ENCODE measurements at places on chromosomes 4 and X.

DNA sequence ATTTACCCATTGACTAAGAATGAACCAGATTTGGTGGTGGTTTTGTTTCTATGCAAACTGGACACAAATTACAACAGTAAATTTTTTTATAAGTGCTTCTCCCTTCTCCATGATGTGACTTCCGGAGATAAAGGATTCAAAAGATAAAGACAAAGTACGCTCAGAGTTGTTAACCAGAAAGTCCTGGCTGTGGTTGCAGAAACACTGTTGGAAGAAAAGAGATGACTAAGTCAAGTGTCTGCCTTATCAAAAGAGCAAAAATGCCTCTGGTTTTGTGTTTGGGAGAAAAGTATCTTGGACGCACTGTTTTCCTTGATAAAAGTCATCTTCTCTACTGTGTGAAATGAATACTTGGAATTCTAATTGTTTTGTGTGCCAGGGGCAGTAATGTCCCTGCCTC is 213.4 kb downstream of the GC start:
- DNase-seq, result no peak

GRCh38 chrX:97009391-97009790 is 125.7 kb downstream of the RPA4 start:
- DNase-seq, result no peak

DNA sequence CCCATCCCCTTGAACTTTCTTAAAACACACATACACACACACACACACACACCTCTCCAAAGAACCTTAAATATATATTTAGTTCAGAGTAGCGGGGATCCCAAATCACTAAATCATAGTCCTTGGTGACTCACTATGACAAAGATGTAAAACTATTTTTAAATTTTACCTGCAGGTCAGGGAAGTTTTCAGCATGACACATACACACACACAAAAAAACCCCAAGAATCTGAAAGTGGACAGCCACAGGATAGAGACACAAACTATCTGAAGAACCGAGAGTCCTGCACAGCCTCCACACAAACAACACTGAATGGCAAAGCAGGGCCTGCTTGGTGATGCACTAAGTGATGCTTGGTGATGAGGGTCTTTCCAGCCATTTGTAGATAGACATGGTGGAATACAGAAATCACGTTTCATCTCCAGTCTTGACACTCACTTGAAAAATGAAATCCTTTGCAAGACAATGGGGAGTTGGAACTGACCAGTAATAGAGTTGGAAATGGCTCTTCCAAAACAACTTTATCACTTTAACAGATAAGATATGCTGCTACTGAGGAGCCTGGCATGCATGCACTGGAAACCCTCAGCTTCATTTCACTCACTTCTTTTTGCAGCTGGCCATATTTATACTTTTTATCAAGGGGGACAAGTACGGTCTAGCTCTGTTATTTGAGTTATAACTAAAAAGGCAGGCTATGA is 307.3 kb downstream of the RAPGEF2 start:
- no peak for DNase-seq

DNA sequence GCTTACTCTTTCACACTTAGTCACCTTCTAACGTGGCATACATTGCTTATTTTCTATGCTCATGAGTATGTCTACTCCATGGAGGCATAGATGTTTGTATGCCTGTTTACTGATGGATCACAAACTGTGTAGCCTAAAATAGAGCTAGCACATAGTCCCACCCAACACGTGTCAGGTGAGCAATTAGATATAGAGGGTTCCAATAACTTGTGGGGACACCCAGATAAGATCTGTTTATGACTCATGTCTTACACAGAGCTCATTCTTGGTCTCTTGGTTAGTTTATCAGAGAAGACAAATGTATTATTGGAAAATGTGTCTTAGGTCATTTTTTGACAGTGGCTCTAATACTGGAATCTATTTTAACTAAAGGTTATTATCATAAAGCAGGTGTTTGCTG is 6.8 kb downstream of the ZFP42 start:
- no peak for DNase-seq

DNA sequence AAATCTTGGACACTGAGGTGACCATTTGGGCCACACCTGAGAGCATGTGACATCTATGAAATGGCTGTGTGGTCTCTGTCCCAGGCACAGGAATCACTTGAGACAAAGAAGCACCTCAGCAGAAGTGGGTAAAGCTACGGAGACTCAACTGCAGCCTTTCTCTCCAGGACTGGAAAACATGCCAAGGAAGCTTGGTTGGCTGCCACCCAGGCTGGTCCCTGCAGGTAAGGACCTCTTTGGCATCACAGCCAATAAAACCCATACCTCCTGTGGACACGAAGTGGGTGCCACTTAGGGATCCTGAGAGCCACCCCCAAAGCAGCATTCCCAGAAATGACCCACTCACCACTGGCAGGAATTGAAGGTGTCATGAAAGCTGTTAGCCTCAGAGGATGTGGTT is 74.6 kb downstream of the LEF1 start:
- no peak for DNase-seq

GRCh38 chrX:130604882-130605281 is 203.1 kb downstream of the RBMX2 start:
- DNase-seq, result no peak

- DNase-seq, result no peak
Observed at GRCh38 chr4:81896936-81897335, 425.2 kb upstream of the RASGEF1B start.

GRCh38 chr4:99855678-99856077 is 38.5 kb downstream of the LAMTOR3 start:
- DNase-seq, result no peak

DNA sequence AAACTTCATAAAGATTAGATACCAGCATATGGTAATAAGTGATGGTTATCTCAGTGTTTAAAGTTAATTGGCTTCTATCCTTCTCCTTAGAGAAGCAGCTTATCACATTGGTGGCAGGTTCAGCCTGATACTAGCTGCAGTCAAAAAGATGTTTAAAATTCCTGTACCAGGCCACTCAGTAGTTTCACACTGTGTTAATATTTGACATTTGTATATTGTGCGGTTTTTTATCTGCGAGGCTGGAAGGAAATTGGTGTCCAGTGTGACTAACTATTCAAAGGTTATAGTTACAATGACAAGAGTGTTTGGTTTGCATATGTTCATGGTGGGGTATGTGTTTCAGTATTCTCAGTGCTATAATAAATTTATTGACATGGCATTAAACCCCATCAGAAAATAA is 27.5 kb upstream of the TBC1D8B start:
- no peak for DNase-seq

DNA sequence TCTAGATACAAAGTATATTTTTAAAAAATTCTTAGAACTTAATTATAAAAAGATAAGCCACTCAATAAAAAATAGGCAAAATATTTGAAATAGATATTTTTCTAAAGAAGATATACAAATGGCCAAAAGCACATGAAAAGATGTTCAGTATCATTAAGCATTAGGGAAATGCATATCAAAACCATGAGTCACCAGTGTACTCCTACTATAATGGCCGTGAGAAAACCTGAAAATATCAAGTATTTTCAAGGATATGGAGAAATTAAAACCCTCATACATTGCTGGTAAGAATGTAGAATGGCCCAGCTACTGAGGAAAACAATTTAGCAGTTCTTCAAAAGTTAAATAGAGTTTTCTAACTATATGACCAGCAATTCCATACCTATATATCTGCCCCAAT is 337.9 kb downstream of the CAMK2D start:
- DNase-seq, result no peak

GRCh38 chr4:127975121-127975770 is 10.0 kb downstream of the ABHD18 start:
- DNase-seq, result no peak

- DNase-seq, result no peak
Observed at GRCh38 chr4:105712766-105713165, 4.2 kb downstream of the GSTCD start.
